Esophagus squamous epithelium (tissue), 5 donors: ENCODE measurements at places on chromosomes 2 and 18. TPM values are rescaled to one million over a fixed set of nuclear protein-coding genes. Genes with fewer than 3 reads are reported as not detected.

Gene PLEKHA3
- total RNA-seq = 10.5 TPM

Gene THSD7B
- total RNA-seq = 0.97 TPM

Gene HNRNPLL
- total RNA-seq = 38.1 TPM

Gene SERPINB5
- total RNA-seq = 204 TPM

Gene FABP1
- total RNA-seq = not detected

Gene OXER1
- total RNA-seq = 1.9 TPM

Gene FAM136A
- 51.1 TPM for total RNA-seq

Gene DTYMK
- 16.8 TPM for total RNA-seq

Gene LAMA1
- total RNA-seq = 1.8 TPM

Gene SKOR2
- not detected for total RNA-seq

Gene DLX2
- total RNA-seq = not detected

Gene ARHGAP15
- 1.7 TPM for total RNA-seq

Gene ZNF804A
- total RNA-seq = 0.19 TPM

Gene RNF144A
- total RNA-seq = 8.3 TPM
